A549 treated with GW870086 at 1 μM for 4 hours (cell line): ENCODE measurements at places on chromosomes 3 and 15. TPM values are rescaled to one million over a fixed set of nuclear protein-coding genes. Genes with fewer than 3 reads are reported as not detected.

The FAM162A gene
- 32.9 to 34.8 TPM (median 33.6 TPM) in 5 replicates for total RNA-seq

The C3orf49 gene
- total RNA-seq = not detected in 5 replicates

The ELL3 gene
- 1.3 to 2.4 TPM (median 1.7 TPM) in 5 replicates for total RNA-seq

The SEMA3G gene
- 0.08 to 0.13 TPM (median 0.13 TPM) in 5 replicates for total RNA-seq

The DNAJA4 gene
- 0.08 TPM in 1 of 5 replicates, not detected in the others for total RNA-seq

The OXTR gene
- total RNA-seq = 10.4 to 13.2 TPM (median 11.0 TPM) in 5 replicates

The ITIH3 gene
- 0.08 to 0.22 TPM (median 0.17 TPM) in 4 of 5 replicates, not detected in the other for total RNA-seq

The PBRM1 gene
- total RNA-seq = 12.0 to 17.2 TPM (median 14.8 TPM) in 5 replicates

The SPRED1 gene
- 5.7 to 9.6 TPM (median 8.3 TPM) in 5 replicates for total RNA-seq

The NOX5 gene
- total RNA-seq = 0.14 to 0.37 TPM (median 0.22 TPM) in 5 replicates

The TM6SF1 gene
- 0.09 to 0.35 TPM (median 0.11 TPM) in 4 of 5 replicates, not detected in the other for total RNA-seq

The ZPLD1 gene
- total RNA-seq = not detected in 5 replicates

The CHP1 gene
- total RNA-seq = 61.3 to 71.8 TPM (median 64.8 TPM) in 5 replicates

The UNC13C gene
- not detected in 5 replicates for total RNA-seq

The SLC12A1 gene
- total RNA-seq = not detected in 5 replicates

The POPDC2 gene
- 0.09 to 0.79 TPM (median 0.21 TPM) in 5 replicates for total RNA-seq

The SERINC4 gene
- not detected in 5 replicates for total RNA-seq

The FGF12 gene
- total RNA-seq = 0.46 to 0.71 TPM (median 0.65 TPM) in 5 replicates

The ZWILCH gene
- 29.3 to 43.0 TPM (median 35.7 TPM) in 5 replicates for total RNA-seq

The CHRM5 gene
- total RNA-seq = 0.06 TPM in 1 of 5 replicates, not detected in the others

The NCEH1 gene
- 31.5 to 40.0 TPM (median 39.2 TPM) in 5 replicates for total RNA-seq

The PRICKLE2 gene
- 2.2 to 2.9 TPM (median 2.4 TPM) in 5 replicates for total RNA-seq

The ZNF621 gene
- total RNA-seq = 5.7 to 6.9 TPM (median 6.7 TPM) in 5 replicates

The CALML4 gene
- total RNA-seq = 7.8 to 10.7 TPM (median 9.1 TPM) in 5 replicates

The TOPAZ1 gene
- not detected in 5 replicates for total RNA-seq

The MYRIP gene
- 0.03 TPM in 1 of 5 replicates, not detected in the others for total RNA-seq

The BRK1 gene
- 169 to 183 TPM (median 175 TPM) in 5 replicates for total RNA-seq

The CCDC39 gene
- total RNA-seq = 0.17 TPM in 1 of 5 replicates, not detected in the others

The SNX4 gene
- total RNA-seq = 19.4 to 26.4 TPM (median 23.5 TPM) in 5 replicates

The CLK3 gene
- total RNA-seq = 31.7 to 36.2 TPM (median 33.4 TPM) in 5 replicates
